Activated naive CD4-positive, alpha-beta T cell (primary cell): ENCODE measurements at places on chromosomes 2 and 18.

GRCh38 chr2:15348636-15349035 is 212.5 kb downstream of the NBAS start:
- DNase-seq = no peak

- no peak for DNase-seq
These were observed 23.8 kb downstream of the EML4 start for GRCh38 chr2:42192652-42193566.

DNA sequence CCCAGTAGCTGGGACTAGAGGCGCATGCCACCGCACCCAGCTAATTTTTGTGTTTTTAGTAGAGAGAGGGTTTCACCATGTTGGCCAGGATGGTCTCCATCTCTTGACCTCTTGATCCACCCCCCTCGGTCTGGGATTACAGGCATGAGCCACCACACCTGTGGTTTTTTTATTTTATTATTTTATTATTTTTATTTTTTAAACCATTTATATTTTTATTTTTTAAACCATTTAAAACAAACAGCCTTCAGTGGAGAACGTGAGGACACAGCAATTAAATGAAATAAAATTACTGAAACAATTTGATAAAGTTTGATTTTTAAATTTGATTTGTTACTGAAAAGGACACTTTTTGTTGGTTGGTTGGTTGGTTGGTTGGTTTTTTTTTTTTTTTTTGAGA is 181.0 kb downstream of the AGAP1 start:
- DNase-seq = no peak

DNA sequence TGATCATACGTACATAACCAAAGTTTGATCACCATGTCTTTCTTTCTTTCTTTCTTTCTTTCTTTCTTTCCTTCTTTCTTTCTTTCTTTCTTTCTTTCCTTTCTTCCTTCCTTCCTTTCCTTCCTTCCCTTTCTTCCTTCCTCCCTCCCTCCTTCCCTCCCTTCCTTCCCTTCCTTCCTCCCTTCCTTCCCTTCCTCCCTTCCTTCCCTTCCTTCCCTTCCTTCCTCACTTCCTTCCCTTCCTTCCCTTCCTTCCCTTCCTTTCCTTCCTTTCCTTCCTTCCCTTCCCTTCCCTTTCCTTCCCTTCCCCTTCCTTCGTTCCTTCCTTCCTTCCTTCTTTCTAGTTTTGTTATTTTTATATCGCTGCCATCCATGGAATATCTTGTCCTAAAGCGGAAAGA is 406.7 kb upstream of the DDX18 start:
- no peak for DNase-seq

DNA sequence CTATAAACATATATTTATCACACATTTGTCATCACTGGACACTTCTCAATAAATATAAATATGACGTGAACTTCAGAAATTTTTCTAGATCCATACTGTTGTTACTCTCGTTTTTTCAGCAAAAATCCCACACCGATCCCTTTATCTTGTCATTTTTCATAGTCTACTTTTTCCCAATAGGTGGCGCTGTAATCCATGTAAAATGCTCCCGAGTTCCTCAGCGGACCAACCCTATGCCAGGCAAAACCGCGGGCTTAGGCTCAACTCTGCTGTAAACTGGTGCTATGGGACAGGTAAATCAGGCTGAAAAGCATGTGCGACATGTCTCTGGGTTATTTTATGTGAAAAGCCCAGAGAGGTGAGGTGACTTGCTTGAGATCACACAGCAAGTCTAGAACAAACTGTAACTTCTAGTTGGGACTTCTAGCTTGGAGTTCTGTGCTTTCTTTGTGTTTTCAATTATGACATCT is 104.0 kb downstream of the COBLL1 start:
- no peak for DNase-seq

GRCh38 chr2:3249476-3249962 is 128.1 kb downstream of the EIPR1 start:
- DNase-seq = no peak

GRCh38 chr2:222504719-222505118 is 80.4 kb downstream of the SGPP2 start:
- DNase-seq = no peak
